Kidney capillary endothelial cell (primary cell): ENCODE measurements at places on chromosomes 5 and 9.
A peak's percentile ranks its signal among the peaks of the same experiment; 100 is the strongest.

GRCh38 chr5:180294411-180294810 is 2.5 kb upstream of the MAPK9 start:
- DNase-seq, result no peak

GRCh38 chr5:121897341-121897740 is 45.7 kb downstream of the FTMT start:
- DNase-seq, result no peak

- DNase-seq, result no peak
Observed at GRCh38 chr9:35432076-35432475, 57.8 kb upstream of the RUSC2 start.

- DNase-seq, result peak; percentile 79
Observed at GRCh38 chr9:100595391-100596199, 17.7 kb downstream of the CAVIN4 start.

GRCh38 chr5:77428526-77428925 is 63.6 kb downstream of the WDR41 start:
- no peak for DNase-seq

DNA sequence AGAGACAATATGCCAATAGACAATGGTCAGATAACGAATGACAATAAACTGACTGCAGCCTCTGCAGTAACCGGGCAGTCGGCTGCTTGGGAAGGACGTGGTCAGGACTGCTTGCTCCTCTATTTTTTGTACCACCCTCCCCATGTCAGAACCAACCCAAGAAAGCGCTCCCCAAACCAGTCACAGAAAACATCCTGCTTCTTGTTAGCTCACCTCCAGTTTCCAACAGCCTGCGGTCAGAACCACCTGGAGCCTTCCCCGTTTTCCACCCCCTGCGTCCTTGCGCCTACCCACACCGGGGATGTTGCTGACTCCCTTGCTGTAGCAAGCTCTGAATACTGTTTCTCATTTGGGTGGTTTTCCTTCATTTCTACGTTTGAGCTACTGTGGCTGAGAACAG is 1.7 kb upstream of the MRNIP start:
- DNase-seq, result no peak

- no peak for DNase-seq
Observed at GRCh38 chr9:93675336-93676150, 99.2 kb downstream of the PHF2 start.

GRCh38 chr9:125852386-125852785 is 105.2 kb downstream of the PBX3 start:
- DNase-seq, result no peak

DNA sequence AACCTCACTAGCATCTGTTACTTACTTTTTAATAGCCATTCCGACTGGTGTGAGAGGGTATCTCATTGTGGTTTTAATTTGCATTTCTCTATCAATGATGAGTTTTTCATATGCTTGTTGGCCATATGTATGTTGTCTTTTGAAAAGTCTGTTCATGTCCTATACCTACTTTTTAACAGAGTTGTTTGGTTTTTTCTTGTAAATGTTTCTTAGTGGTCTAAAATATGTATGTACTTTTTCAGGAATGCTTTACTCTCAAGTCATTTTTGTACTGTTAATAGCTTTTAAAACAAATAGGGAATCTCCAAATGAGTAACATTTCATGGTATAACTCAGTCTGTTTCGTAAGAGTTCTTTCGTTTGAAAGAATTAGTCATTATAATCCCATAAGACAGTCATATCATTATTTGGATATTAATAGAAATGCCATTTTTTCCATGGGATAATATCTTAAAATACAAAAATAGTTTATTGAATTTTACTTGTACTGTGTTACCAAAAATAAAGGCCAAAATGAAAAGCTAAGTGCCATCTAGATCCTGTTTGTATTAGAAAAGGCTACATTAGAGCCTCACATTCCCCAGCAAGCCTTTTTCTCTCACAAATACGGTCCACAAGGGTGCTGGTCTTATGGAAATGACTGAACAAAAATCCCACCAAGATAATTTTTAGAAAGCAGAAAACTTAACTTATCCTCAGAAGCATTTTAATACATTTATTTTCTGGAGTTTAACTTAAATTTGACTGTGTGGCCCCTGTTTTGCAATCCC is 247.7 kb downstream of the PJA2 start:
- DNase-seq, result no peak
